Renal cortical epithelial cell (primary cell): ENCODE measurements at places on chromosomes 4 and X.

- DNase-seq, result peak; percentile 25
Measured at GRCh38 chr4:109826719-109827118, 1.1 kb upstream of the RRH start.

- DNase-seq, result no peak
Measured at GRCh38 chr4:153131596-153131995, 72.6 kb upstream of the TRIM2 start.

GRCh38 chrX:1392376-1393068 lies 609 bp upstream of the SLC25A6 start:
- no peak for DNase-seq

DNA sequence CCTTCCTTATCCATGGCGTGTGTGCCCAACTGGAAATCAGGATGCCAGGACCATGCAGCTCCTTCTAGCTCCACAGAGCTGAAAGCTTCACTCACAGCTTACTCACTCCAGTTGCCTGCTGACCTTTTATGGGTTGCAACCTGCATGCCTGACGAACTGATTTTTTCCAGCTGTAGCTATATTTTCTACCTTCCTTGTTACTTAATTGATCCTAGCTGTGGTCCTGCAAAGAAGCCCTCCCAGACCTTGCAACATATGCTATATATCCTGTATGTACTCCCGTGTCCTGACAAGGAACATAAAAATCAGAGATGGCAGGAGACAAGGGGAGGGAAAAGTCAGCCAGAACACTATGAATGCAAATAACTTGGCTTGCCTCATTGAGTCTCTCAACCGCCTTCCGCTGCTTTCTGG lies 135.3 kb upstream of the LDB2 start:
- DNase-seq, result peak; percentile 56

- DNase-seq, result no peak
Measured at GRCh38 chr4:156413239-156414135, 459.8 kb upstream of the CTSO start.

GRCh38 chrX:28205905-28206304 lies 224.7 kb upstream of the DCAF8L1 start:
- peak; percentile 73 for DNase-seq

- DNase-seq, result peak; percentile 98
Measured at GRCh38 chr4:152278505-152279233, 257.2 kb downstream of the FBXW7 start.
